ENCODE measurements at places on chromosomes 1 and 21. TPM values are rescaled to one million over a fixed set of nuclear protein-coding genes. Genes with fewer than 3 reads are reported as not detected.

The CHODL gene
- total RNA-seq, result not detected

The RNU1-4 gene
- total RNA-seq, result 907 TPM

The S100A2 gene
- 1.2 TPM for total RNA-seq

The PRDM16 gene
- not detected for total RNA-seq

The GDAP2 gene
- 25.6 TPM for total RNA-seq

The C1orf94 gene
- not detected for total RNA-seq

The DNAJC6 gene
- 5.6 TPM for total RNA-seq

The BRINP3 gene
- not detected for total RNA-seq

The OR6K3 gene
- not detected for total RNA-seq

The ELF3 gene
- 0.19 TPM for total RNA-seq

The CD84 gene
- 15.7 TPM for total RNA-seq

The NOS1AP gene
- 0.04 TPM for total RNA-seq

The FAM163A gene
- total RNA-seq, result not detected

All from activated CD8-positive, alpha-beta memory T cell treated with anti-CD3 and anti-CD28 coated beads for 36 hours (primary cell).